ENCODE measurements at places on chromosomes 3 and 15. TPM values are rescaled to one million over a fixed set of nuclear protein-coding genes. Genes with fewer than 3 reads are reported as not detected.

GRCh38 chr3:36652104-36652503 lies 112.2 kb downstream of the DCLK3 start:
- H3K27ac ChIP-seq: no peak overlapping the region
- no peak for DNase-seq
- H3K4me1 ChIP-seq: no peaks in the 10 kb centered on the region
- no peak overlapping the region for H3K4me3 ChIP-seq

DNA sequence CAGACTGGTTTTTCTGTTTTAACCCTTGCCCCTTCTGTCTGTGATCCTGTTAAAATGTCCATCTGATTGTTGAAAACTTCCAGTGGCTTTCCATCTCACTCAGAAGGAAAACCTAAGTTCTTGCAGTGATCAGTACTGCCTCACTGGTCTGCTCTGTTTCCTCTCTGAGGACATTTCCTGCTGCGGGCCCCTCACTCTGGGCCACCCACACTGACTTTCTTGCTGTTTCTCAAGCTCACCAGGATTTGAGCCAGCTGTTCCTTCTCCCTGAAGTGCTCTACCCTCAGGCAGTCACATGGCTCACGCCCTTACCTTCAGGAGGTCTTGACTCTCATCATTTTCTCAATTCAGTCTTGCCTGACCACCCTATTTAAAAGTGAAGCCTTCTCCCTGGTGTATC lies 1.8 kb downstream of the GRK7 start:
- H3K27ac ChIP-seq: no peak overlapping the region
- no peaks in the 10 kb centered on the region for H3K4me1 ChIP-seq
- H3K27me3 ChIP-seq: no peaks in the 10 kb centered on the region
- no peak overlapping the region for H3K4me3 ChIP-seq
- DNase-seq: no peak

CYP1A1 gene
- total RNA-seq: not detected

DNA sequence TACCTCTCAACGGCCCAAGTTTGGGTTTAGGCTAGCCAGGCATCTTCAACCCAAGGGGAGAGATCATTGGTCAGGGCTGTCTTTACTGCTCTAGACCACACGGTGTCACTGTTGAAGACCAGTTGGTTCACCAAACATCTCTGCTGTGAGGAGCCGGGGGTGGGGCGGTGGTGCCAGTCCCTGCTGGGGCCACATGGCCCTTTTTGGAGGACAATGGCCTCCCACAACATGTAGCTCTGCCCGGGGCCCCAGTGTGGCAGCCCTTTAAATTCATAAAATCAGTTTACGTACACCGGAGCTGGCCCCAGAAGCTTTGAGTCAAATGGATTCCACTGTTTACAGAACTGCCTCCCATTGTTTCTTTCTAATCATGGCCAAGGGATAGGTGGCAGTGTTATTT lies 19.1 kb upstream of the TM4SF18 start:
- H3K4me1 ChIP-seq: no peaks in the 10 kb centered on the region
- H3K27me3 ChIP-seq: no peaks in the 10 kb centered on the region
- no peaks in the 10 kb centered on the region for H3K36me3 ChIP-seq
- no peak for DNase-seq
- H3K4me3 ChIP-seq: no peak overlapping the region

TRIM42 gene
- total RNA-seq: not detected

DNA sequence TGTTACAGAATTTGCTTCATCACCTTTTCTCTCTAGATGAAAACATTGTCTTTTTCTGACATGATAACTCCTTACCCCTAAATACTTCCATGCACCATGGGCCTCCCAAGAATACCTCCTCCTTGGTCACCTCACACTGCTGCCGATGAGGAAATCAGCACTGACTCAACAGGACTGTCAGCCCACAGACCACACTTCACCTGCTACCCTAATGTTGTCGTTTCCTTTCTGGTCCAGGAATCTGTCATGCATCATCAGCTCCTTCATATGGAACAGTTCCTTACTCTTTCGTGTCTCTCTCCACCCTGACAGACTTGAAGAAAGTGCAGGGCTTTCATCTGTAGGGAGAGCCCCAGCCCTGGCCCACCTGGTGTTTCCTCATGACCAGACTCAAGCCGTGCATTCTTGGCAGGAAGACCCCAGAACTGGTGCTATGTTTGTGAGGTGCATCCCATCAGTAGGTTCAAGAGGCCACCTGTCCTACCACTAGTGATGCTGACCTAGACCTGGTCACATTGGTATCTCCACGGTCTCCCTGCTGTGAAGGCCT lies 41.1 kb upstream of the PLXNA1 start:
- peak; percentile 35 for DNase-seq
- H3K4me1 ChIP-seq: no peaks in the 10 kb centered on the region

DNA sequence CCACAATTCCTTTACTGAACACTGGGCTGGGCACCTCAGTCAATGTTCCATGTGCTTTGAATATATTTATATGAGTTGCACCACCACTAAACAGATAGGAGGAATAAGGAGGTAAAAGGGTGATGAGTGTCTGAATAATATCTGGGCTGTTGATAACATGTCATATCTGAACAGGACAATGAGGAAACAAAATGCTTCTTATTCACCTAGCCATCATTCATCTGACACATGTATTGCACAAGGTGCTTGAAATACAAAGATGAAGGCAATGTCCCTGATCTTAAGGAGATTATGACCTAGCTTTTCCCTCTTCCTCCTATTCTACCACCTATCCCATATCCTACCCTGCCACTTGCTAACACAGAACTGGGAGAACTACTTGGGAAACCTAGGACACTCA lies 8.0 kb upstream of the CERS3 start:
- H3K27ac ChIP-seq: no peak overlapping the region
- H3K4me3 ChIP-seq: no peak overlapping the region
- no peaks in the 10 kb centered on the region for H3K27me3 ChIP-seq
- H3K4me1 ChIP-seq: no peaks in the 10 kb centered on the region

DNA sequence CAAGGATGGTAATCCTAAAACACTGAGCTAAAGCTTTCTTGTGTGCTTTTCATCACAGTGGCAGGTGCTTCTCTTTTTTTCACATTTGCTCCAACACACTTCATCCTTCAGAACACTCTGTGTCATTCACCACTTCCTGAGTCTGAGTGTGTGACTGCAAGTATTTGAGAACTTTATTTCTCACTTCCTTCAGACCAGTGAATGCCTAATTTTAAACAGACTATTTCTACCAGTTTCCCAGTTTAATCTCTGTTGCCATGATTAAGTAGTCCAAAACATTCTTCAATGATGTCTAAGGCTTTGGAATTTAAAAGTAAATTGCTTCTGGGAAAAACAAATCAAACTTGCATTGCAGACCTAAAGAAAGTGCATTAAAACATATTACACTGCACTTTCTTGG lies 541.2 kb downstream of the RBMS3 start:
- H3K27ac ChIP-seq: no peak overlapping the region
- no peak overlapping the region for H3K4me3 ChIP-seq
- H3K4me1 ChIP-seq: no peaks in the 10 kb centered on the region

IQCF5 gene
- not detected for total RNA-seq

- no peaks in the 10 kb centered on the region for H3K27me3 ChIP-seq
- no peak for DNase-seq
- no peaks in the 10 kb centered on the region for H3K4me1 ChIP-seq
- H3K4me3 ChIP-seq: no peak overlapping the region
Measured at GRCh38 chr3:81565041-81565440, 196.4 kb downstream of the GBE1 start.

- no peaks in the 10 kb centered on the region for H3K36me3 ChIP-seq
- no peaks in the 10 kb centered on the region for H3K27me3 ChIP-seq
- no peak overlapping the region for H3K27ac ChIP-seq
- H3K4me3 ChIP-seq: no peak overlapping the region
- no peak for DNase-seq
- no peaks in the 10 kb centered on the region for H3K4me1 ChIP-seq
Measured at GRCh38 chr3:11835028-11835639, 11.6 kb downstream of the TAMM41 start.

GRCh38 chr3:184005941-184006507 lies 11.7 kb downstream of the ABCC5 start:
- no peaks in the 10 kb centered on the region for H3K36me3 ChIP-seq
- H3K4me3 ChIP-seq: peak overlapping the region; percentile 26
- peak overlapping the region; percentile 57 for H3K27ac ChIP-seq
- H3K27me3 ChIP-seq: no peaks in the 10 kb centered on the region
- H3K4me1 ChIP-seq: peaks cover 3% of the 10 kb centered on the region
- peak; percentile 50 for DNase-seq

GRCh38 chr3:46097691-46098241 lies 70.5 kb upstream of the XCR1 start:
- no peak for DNase-seq
- H3K36me3 ChIP-seq: no peaks in the 10 kb centered on the region
- H3K4me3 ChIP-seq: no peak overlapping the region
- no peaks in the 10 kb centered on the region for H3K4me1 ChIP-seq
- H3K27ac ChIP-seq: peak overlapping the region; percentile 70
- no peaks in the 10 kb centered on the region for H3K27me3 ChIP-seq

GOLGA6C gene
- total RNA-seq: not detected

All from Peyer's patch (tissue), 4 donors.